ENCODE measurements at places on chromosomes 1 and 21. TPM values are rescaled to one million over a fixed set of nuclear protein-coding genes. Genes with fewer than 3 reads are reported as not detected.

- H3K4me3 ChIP-seq, result no peak overlapping the region
- H3K4me1 ChIP-seq, result no peaks in the 10 kb centered on the region
- no peaks in the 10 kb centered on the region for H3K27me3 ChIP-seq
- DNase-seq, result no peak
- H3K36me3 ChIP-seq, result no peaks in the 10 kb centered on the region
Observed at GRCh38 chr1:243343970-243344937, 88.4 kb downstream of the SDCCAG8 start.

Gene RBP7
- not detected for total RNA-seq

Gene FBXO2
- total RNA-seq, result 16.8 TPM

Gene VAV3
- total RNA-seq, result 9.0 TPM

Gene NTMT2
- total RNA-seq, result not detected

- H3K4me3 ChIP-seq, result no peak overlapping the region
- H3K36me3 ChIP-seq, result no peaks in the 10 kb centered on the region
- no peak overlapping the region for H3K27ac ChIP-seq
- DNase-seq, result no peak
Observed at GRCh38 chr1:155035936-155036335, 2.3 kb downstream of the DCST1 start.

Gene ZNF695
- 0.10 TPM for total RNA-seq

Gene KCNE1
- total RNA-seq, result 51.8 TPM

Gene KLF17
- 0.30 TPM for total RNA-seq

Gene RAP1GAP
- total RNA-seq, result 33.4 TPM

DNA sequence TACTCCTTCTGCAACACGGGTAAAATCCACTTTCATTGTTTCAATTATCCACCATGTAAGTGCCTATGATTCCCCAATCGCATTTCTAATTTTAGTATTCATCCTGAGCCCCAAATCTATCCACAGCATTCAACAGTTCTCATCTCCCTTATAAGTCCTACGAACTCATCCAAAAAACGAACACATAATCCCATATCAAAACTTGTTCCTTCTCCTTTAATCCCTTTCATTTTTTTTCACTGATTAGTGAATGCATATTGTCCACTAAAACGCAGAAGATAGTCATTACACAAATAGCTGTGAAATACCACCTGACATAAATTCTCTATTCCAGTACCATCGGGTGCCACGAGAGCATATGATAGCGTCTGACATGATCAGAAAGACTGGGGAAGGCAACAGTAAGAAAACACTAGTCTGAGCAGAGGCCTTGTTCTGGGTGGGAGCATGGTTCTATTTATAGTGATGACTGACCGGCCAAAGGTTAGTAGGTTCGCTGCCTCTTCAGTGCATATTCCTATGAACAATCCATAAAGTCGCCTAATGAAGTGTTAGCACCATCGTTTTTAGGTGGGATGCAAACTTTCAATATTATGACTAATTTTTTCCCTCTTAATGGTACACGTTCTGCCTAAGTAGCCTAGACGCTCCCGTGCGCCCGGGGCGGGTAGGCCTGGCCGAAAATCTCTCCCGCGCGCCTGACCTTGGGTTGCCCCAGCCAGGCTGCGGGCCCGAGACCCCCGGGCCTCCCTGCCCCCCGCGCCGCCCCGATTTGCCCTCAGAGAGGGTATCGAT is 648 bp downstream of the ATP5PF start:
- DNase-seq, result peak; percentile 22
- H3K4me1 ChIP-seq, result peaks cover 40% of the 10 kb centered on the region
- H3K27ac ChIP-seq, result peak overlapping the region; percentile 99
- no peaks in the 10 kb centered on the region for H3K27me3 ChIP-seq
- H3K4me3 ChIP-seq, result peak overlapping the region; percentile 81
- peaks cover 9% of the 10 kb centered on the region for H3K36me3 ChIP-seq

GRCh38 chr1:85612704-85613361 is 32.3 kb downstream of the CCN1 start:
- peaks cover 19% of the 10 kb centered on the region for H3K4me1 ChIP-seq
- no peaks in the 10 kb centered on the region for H3K36me3 ChIP-seq
- H3K27me3 ChIP-seq, result no peaks in the 10 kb centered on the region
- H3K4me3 ChIP-seq, result no peak overlapping the region
- H3K27ac ChIP-seq, result peak overlapping the region; percentile 82
- peak; percentile 49 for DNase-seq

DNA sequence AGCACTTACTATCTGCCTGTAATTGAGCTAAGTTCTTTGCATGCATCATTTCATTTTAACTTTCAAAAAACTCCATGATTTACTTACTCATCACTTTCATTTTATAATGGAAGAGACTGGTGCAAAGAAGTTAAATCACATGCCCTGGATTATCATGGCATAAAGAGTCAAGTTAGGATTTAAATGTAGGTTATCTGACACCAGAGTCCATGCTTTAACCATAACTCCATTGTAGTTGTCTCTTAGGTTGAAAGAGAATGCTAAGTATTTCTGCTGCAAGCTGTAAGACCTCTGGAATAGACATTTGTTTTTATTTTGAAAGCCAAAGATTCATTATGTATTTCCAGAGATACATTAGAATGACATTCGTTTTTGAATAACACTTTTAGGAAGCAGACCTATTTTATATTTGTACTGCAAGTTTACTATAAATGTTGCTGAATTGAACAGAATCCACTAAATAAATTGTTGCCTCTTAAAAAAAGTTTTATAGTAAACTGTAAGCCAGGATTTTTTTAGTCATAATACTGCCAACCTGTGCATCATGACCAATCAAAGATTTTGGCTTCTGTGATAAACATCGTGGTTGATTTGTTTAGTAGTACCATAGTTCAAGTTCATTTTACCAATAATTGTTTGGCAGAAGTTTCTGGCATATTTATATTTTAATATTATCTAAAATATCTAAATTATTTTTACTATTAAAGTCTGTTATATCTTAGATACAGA is 26.1 kb downstream of the CFH start:
- H3K4me1 ChIP-seq, result no peaks in the 10 kb centered on the region
- no peak overlapping the region for H3K27ac ChIP-seq
- no peak overlapping the region for H3K4me3 ChIP-seq

Gene C1orf116
- total RNA-seq, result 222 TPM

DNA sequence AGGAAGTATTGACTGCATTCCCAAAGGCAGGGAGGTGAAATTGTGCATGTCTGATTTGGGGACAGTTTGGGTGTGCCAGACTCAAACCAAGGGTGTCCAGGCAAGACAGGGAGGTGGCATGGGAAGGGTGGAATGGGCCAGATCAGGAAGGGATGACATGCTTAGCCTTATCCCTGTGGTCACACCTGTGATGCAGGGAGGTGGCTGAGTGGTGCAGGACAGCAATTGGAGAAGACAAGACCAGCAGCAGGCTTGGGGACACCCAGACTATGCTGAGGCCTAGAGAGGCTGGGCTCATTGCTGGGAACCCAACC is 4.0 kb downstream of the FOXO6 start:
- peaks cover 3% of the 10 kb centered on the region for H3K27me3 ChIP-seq
- H3K4me3 ChIP-seq, result no peak overlapping the region
- no peaks in the 10 kb centered on the region for H3K36me3 ChIP-seq
- H3K27ac ChIP-seq, result no peak overlapping the region
- peaks cover 30% of the 10 kb centered on the region for H3K4me1 ChIP-seq

GRCh38 chr1:54872036-54872331 is 15.0 kb downstream of the DHCR24 start:
- H3K27me3 ChIP-seq, result no peaks in the 10 kb centered on the region
- H3K4me3 ChIP-seq, result no peak overlapping the region
- H3K4me1 ChIP-seq, result peaks cover 29% of the 10 kb centered on the region
- no peak for DNase-seq
- H3K27ac ChIP-seq, result no peak overlapping the region
- H3K36me3 ChIP-seq, result peaks cover 48% of the 10 kb centered on the region

Gene BEND5
- total RNA-seq, result 4.4 TPM

DNA sequence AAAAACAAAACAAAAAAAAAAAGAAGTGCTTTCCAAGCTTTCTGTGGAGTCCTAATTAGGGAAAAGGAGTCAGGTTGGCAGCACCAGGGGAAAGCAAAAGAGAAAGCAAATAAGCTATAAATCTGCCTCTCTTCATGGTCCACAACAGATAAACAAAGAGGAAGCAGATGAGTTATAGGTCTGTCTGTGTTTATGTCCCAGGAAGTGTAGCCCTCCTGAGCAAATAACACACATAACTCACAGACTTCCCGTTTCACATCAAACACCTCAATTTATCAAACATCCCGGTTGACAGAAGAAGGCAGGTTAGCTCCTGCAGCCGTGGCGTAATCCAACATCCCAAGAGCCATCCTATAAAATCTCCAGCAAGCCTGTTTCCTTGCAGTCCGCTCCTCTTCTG is 5.6 kb upstream of the SLC2A5 start:
- peaks cover 6% of the 10 kb centered on the region for H3K4me1 ChIP-seq
- H3K27me3 ChIP-seq, result no peaks in the 10 kb centered on the region
- no peak overlapping the region for H3K4me3 ChIP-seq

DNA sequence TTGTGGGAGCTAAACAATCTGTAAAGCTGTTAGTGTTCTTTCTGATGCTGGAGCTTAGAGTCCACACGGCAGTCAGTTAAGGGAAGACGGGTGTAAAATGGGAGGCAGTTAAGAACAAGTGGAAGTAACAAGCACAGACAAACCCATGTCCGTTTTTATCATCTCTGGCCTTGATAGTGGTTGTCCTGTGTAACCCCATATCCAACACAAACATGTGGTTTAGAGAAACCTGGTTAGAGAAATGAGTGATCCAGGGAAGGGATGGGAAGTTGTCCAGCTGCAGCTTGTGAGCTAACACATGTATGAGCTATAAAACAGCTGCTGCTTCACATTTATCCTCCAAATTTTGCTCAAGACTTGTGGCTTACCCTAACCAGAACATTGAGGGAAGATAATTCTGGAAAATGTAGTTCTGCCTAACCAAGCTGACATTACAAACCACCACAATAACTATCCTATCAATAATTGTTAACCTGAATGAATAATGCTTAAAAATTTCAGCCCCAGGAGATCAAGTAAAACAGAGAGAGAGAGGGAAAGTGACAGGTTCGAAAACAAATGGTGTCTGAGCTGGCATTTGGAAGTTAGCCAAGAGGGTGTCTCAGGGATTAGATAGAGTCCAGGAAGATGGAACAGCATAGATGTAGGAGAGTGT is 10.6 kb upstream of the C1orf162 start:
- H3K4me3 ChIP-seq, result no peak overlapping the region
- peak overlapping the region; percentile 5 for H3K27ac ChIP-seq
- no peak for DNase-seq
- H3K4me1 ChIP-seq, result no peaks in the 10 kb centered on the region

DNA sequence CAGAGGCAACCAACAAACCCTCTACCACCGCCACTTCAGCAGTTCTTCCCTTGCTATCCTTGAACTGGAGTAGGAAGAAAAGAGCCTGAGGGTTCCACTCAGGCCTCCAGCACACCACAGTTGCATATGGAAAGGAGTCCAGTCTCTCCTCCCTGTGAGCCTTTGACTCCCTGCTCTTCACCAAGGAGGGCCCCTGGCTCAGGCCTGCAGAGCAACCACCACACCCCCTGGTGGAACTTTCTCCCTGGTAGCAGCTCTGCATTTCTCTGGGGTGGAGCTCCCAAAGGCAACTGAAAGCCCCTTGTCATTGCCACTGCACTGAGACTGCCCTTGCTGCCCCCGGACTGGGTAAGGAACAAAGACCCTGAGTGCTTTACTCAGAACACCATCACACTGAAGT is 1021.5 kb upstream of the ADGRL2 start:
- no peaks in the 10 kb centered on the region for H3K36me3 ChIP-seq
- no peak overlapping the region for H3K4me3 ChIP-seq
- DNase-seq, result no peak
- no peaks in the 10 kb centered on the region for H3K27me3 ChIP-seq
- no peaks in the 10 kb centered on the region for H3K4me1 ChIP-seq

DNA sequence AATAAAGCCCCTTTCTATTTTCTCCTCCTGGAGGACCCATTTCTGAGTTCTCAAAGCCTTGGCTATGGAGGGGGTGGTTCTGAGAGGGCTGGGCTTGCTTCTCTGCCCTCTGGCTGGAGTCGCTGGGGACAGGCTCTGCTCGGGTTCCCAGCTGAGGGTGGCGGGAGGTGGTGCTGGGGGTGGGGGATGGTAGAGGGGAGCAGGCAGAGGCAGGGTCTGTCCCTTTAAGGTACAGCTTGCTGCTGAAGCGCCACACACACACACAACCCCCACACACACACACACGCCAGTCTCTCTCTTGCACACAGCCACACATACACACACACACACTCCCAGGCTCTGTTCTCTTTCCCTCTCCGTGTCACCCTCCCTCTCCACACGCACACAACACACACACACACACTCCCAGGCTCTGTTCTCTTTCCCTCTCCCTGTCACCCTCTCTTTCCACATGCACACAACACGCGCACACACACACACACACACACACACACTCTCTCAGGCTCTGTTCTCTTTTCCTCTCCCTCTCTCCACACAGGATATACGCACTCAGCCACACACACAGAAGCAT is 69.8 kb upstream of the SSBP3 start:
- H3K4me1 ChIP-seq, result peaks cover 17% of the 10 kb centered on the region
- no peak overlapping the region for H3K4me3 ChIP-seq
- H3K27me3 ChIP-seq, result no peaks in the 10 kb centered on the region
- no peaks in the 10 kb centered on the region for H3K36me3 ChIP-seq
- no peak overlapping the region for H3K27ac ChIP-seq
- DNase-seq, result no peak

- no peak overlapping the region for H3K27ac ChIP-seq
- H3K27me3 ChIP-seq, result no peaks in the 10 kb centered on the region
- H3K36me3 ChIP-seq, result no peaks in the 10 kb centered on the region
- H3K4me1 ChIP-seq, result peaks cover 8% of the 10 kb centered on the region
Observed at GRCh38 chr1:218705391-218705790, 360.3 kb downstream of the TGFB2 start.

- no peak for DNase-seq
- H3K27ac ChIP-seq, result peak overlapping the region; percentile 80
- H3K27me3 ChIP-seq, result no peaks in the 10 kb centered on the region
- H3K36me3 ChIP-seq, result no peaks in the 10 kb centered on the region
Observed at GRCh38 chr1:208158640-208159554, 85.3 kb downstream of the PLXNA2 start.

GRCh38 chr1:194908643-194909042 is 1699.6 kb downstream of the KCNT2 start:
- H3K27ac ChIP-seq, result no peak overlapping the region
- DNase-seq, result no peak
- H3K4me1 ChIP-seq, result no peaks in the 10 kb centered on the region
- H3K27me3 ChIP-seq, result no peaks in the 10 kb centered on the region
- H3K36me3 ChIP-seq, result no peaks in the 10 kb centered on the region
- H3K4me3 ChIP-seq, result no peak overlapping the region

Gene RGS8
- total RNA-seq, result not detected

GRCh38 chr1:36400825-36401601 is 3.3 kb upstream of the LSM10 start:
- no peaks in the 10 kb centered on the region for H3K36me3 ChIP-seq
- peaks cover 9% of the 10 kb centered on the region for H3K4me1 ChIP-seq
- peak; percentile 92 for DNase-seq
- H3K27me3 ChIP-seq, result no peaks in the 10 kb centered on the region
- H3K4me3 ChIP-seq, result peak overlapping the region; percentile 44

Gene SELENBP1
- total RNA-seq, result 577 TPM

DNA sequence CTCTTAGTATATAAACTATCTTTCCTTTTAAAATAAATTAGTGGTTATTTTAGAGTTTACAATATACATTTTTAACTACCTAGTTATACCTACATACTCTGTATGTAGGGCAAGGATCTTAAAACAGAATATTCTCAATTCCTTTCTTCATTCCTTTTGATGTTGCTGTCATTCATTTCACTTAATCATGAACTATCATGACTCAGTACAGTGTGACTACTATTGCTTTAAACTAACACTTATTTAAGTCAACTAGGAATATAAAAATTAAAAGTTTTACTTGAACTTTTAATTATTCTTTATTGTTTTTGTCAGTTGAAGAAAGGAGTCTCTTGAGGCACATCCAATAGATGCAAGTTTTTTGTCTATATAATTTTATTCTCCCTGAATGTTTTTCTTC is 726.4 kb downstream of the BRINP3 start:
- no peak overlapping the region for H3K4me3 ChIP-seq
- DNase-seq, result no peak
- H3K4me1 ChIP-seq, result no peaks in the 10 kb centered on the region
- no peaks in the 10 kb centered on the region for H3K27me3 ChIP-seq
- H3K27ac ChIP-seq, result no peak overlapping the region

Gene RYR2
- total RNA-seq, result 2.9 TPM

Gene AKNAD1
- total RNA-seq, result not detected

All from upper lobe of left lung (tissue), 6 donors.